ENCODE measurements at places on chromosomes 3 and 15. TPM values are rescaled to one million over a fixed set of nuclear protein-coding genes. Genes with fewer than 3 reads are reported as not detected.

The CCDC13 gene
- 0.52 TPM for total RNA-seq

The NR1I2 gene
- total RNA-seq = 0.55 TPM

The GP5 gene
- total RNA-seq = 0.31 TPM

The TRPM1 gene
- not detected for total RNA-seq

The ANKRD28 gene
- 42.0 TPM for total RNA-seq

The EAF2 gene
- 10.3 TPM for total RNA-seq

The GOLIM4 gene
- 8.0 TPM for total RNA-seq

The RPUSD2 gene
- total RNA-seq = 24.4 TPM

The RETNLB gene
- total RNA-seq = not detected

The ADAMTS9 gene
- total RNA-seq = not detected

The ZNF385D gene
- total RNA-seq = not detected

The FRMD4B gene
- total RNA-seq = 41.2 TPM

The DUOXA2 gene
- not detected for total RNA-seq

The GJD2 gene
- not detected for total RNA-seq

The CILP gene
- total RNA-seq = not detected

The DBR1 gene
- total RNA-seq = 26.2 TPM

The ISL2 gene
- total RNA-seq = 0.21 TPM

The FMN1 gene
- total RNA-seq = 0.04 TPM

The GPD1L gene
- 15.4 TPM for total RNA-seq
